ENCODE measurements at places on chromosomes 4 and X.

GRCh38 chr4:79211490-79211889, 114.4 kb downstream of the NAA11 start:
- DNase-seq, result no peak

- no peak for DNase-seq
These were observed 128.7 kb downstream of the WDFY3 start for GRCh38 chr4:84837751-84838150.

- DNase-seq, result no peak
These were observed 3.7 kb downstream of the SMS start for GRCh38 chrX:21944136-21944615.

GRCh38 chrX:125622899-125623298, 303.2 kb downstream of the TEX13C start:
- DNase-seq, result no peak

DNA sequence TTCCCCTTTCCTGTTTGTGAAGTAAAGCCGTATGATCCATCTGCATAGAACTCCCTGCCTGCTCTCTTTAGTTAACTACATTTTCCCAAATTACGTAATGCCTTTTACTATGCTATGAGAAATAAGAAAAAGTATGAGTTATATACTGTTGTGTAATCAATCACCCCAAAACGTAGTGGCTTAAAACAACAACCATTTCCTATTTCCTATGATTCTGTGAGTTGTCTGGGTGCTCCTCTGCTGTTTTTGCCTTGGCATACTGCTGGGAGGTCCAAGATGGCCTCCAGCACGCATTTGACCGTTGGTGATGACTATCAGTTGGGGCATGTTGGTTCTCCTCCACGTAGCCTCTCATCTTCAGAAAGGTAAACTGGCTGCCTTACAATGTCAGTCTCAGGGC, 39.8 kb downstream of the BBS12 start:
- DNase-seq, result no peak

DNA sequence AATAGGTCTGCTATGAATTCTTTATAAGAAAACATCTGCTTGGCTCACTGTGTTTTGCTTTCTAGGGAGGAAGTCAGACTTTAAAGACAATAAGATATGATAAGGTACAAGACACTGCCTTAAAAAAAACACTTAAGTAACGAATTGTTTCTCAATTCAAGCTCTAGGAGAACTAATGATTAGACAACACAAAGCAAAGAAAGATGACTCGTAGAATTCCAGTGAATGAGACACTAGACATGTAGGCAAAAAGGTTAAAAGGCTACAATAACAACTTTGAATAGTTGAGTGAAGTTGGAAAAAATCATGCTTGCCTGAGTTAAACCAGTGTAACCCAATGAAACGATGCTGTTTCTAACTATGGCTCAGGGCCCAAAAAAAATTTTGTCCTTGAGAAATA, 344.4 kb upstream of the ACTRT1 start:
- DNase-seq, result no peak

GRCh38 chrX:56792270-56793111, 63.4 kb downstream of the NBDY start:
- no peak for DNase-seq

DNA sequence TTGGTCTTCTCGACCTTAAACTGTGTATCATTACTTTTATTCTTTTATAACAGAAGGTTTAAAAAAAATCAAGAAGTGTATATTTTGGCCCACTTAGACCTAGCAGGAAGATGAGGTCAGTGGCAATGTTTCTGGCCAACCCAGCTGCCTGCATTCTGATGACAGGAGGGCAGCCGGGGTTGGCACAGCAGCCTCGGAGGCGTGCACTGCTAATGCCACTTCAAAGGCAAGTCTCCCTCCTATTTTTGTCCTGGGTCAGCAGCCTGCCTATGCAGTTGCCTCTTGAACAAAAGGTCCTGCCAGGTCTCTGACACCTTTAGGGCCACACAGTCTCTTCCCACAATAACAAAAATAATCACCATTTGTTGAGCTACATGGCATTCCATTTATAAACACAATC, 89.4 kb upstream of the MYOZ2 start:
- no peak for DNase-seq

DNA sequence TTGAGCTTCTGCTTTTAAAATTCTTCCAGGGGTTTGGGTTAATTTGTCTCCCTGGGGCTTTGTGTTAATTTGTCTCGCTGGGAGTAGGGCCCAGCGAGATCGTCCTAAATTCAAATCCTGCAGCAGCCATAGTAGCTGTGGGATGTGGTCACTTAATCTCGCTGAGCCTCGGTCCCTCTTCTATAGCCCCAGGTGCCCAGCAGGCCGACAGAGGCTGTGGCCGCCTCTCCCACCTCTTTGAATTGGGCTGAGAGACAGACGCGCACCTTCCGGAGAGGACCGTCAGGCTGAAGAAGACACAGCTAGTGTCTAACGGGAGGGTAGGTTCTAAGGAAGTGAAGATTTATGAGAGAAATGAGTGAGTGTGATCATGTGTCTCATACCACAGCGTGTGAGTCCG, 15.7 kb upstream of the WFS1 start:
- no peak for DNase-seq

- DNase-seq, result no peak
These were observed 35.9 kb downstream of the C4orf50 start for GRCh38 chr4:5982156-5982973.

DNA sequence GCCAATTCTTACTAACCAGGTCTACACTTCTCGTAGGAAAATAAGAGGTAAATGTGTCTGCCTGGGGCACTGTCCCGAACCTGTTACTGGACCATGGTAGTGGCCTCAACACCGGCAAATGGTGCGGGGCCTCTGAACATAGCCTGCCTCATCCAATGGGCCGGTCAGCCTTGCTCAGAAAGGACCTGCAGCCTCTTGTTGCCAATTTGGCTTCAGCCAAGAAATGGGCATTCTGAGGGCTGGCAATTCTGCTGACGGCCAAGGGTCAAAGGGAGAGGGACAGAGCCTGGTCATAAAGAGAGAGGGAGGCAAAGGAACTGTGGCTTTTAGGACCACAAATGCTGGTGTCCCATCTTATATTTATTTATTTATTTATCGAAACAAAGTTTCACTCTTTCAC, 69.5 kb upstream of the ATP6AP2 start:
- DNase-seq, result no peak

DNA sequence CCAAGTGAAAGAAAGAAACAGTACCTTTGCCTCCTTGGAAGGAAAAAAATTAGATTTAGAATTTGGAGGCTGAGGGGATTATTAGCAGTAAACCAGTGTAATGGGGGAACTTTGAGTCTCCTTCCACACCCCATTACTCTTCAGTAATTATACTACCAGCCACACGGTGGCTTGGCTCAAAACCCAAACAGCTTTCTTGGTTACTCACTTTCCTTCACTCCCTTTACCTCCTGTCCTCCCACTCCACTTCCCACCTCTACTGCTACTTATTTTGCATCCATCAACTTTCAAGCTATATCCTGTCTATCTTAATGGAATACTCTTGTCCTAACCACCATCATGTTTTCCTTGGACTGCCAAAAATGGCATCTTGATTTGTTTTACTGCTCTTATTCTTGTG, 310.6 kb upstream of the AADAT start:
- DNase-seq, result no peak

DNA sequence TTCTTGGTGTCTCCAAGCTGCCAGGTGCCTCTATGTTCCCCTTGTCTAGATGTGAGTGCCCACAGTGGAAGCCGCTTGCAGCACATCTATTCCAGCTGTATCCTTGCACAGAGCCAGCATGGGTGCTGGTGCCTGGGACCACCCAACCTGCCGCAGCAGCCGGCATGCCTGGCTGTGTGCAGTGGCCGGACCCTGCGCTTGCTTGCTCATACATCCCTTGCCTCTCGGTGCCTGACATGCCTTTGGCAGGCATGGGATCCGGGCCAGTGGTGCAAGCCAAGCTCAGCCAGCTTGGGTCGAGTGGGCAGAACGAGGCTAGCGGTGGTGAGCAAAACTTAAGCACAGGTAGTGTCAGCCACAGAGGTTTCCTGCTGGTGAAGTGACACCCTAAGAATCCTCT, 355.1 kb downstream of the TLL1 start:
- no peak for DNase-seq

GRCh38 chr4:37040816-37041215, 203.7 kb upstream of the NWD2 start:
- DNase-seq, result no peak

DNA sequence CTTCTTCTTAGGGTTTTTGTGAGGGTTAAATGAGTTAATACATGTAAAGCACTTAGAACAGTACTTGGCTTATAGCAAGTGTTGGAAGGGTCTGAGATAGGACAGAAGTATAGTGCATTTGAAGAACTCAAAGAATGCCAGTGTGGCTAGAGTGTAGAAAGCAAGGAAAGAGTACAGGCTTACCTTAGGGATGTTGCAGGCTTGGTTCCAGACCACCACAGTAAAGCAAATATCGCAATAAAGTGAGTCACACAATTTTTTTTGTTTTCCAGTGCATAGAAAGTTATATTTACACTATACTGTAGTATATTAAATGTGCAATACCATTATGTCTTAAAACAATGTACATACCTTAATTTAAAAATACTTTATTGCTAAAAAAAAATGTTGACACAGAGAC, 41.3 kb downstream of the KIF4A start:
- DNase-seq, result no peak

- no peak for DNase-seq
These were observed 35.8 kb downstream of the CPEB2 start for GRCh38 chr4:15037923-15038541.

GRCh38 chr4:100799761-100800539, 282.1 kb upstream of the EMCN start:
- no peak for DNase-seq

DNA sequence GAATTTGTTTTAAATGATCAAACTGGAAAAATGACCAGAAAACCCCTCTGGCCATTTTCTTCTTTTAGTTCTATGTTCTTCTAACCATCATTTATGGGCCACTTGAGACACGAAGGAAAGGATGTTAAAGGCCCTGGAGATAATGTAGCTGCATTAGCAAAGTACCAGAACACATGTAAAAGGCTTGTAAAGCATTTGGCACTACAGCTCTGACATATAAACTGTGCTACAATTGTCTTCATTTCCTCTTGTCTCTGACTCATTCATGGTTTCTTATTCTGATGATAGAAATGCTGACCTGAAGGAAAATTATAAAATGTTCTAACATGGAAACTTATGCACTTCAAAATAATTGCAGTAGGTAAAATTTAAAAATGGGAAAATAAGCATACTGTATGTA, 388.7 kb downstream of the FAT4 start:
- no peak for DNase-seq

- no peak for DNase-seq
These were observed 21.1 kb downstream of the PDE6B start for GRCh38 chr4:646460-646859.

DNA sequence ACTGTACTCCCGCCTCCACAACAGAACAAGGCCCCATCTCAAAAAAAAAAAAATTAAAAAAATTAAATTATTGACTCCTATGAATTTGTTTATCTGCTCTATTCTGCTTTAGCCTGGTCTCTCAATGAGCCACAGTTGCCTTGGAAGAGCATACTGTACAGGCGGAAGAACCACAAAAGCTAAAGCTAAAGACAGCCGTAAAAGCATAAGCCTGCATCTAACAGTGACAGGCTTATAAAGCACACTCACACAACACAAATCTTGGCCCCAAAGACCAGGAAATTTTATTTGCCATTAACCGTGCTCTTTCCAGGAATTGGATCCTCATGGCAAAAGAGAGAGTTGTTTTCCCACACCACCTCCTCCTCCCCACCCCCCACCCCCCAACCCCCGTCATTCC, 53.5 kb upstream of the KLF3 start:
- no peak for DNase-seq

GRCh38 chrX:23334521-23334847, 165 bp upstream of the PTCHD1 start:
- no peak for DNase-seq

- DNase-seq, result no peak
These were observed 165.9 kb downstream of the PJA1 start for GRCh38 chrX:68999356-68999755.

GRCh38 chr4:83107631-83108030, 6.9 kb downstream of the PLAC8 start:
- no peak for DNase-seq

DNA sequence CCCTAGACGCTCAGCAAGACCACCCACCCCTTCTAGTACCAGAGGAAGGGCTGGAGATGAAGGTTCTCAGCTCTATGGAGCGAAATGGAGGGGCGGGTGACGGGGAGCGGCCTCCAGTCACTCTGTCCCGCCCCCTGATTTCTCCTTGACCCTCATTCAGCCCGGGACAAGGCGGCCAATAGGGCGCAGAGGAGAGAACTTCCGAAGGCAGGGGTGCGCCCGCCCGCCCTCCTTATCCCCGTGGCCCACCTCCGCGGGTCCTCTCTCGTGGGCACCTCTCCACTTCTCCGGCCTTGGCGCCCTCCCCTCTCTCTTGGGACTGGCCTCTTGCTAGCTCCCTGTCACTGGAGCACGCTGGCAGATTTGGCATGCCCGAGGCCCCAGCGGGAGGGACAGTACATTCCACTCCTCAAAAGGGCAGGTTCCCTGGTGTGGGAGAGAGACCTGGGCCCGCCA, 1.1 kb upstream of the SEPTIN6 start:
- no peak for DNase-seq

- no peak for DNase-seq
These were observed 74.0 kb downstream of the GRIA2 start for GRCh38 chr4:157294575-157294974.

DNA sequence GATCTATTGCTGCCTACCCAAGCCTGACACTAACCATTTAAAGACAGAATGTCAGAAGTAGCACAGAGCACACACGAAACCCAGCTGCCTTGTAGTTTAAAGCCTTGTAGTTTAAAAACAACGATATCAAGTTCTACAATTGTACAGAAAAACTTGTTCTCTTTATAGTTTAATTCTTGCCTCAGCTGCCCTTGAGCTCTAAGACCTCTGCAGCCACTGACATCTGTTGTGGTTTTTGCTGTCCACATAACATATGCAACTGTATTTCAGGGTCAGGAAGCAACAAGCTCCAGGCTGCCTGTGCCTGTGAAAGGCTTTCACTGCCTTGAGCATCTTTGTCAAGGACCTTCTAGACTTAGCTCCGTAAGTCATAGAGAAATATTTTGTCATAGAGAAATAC, 227.2 kb downstream of the SPCS3 start:
- no peak for DNase-seq

DNA sequence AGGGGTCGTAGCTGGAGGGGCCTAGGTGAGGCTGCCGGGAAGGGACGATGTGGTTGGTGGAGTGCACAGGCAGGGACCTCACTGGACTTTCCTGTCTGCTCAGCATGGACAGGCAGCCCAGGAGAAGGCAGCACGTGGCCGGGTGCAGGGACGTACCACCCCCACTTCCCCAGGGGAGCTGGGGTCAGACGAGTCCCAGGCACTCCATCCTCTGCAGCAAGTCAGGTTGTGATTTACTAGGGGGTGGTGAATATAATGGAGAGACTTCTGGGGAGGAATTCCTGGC, 1.5 kb upstream of the CTBP1 start:
- DNase-seq, result no peak

DNA sequence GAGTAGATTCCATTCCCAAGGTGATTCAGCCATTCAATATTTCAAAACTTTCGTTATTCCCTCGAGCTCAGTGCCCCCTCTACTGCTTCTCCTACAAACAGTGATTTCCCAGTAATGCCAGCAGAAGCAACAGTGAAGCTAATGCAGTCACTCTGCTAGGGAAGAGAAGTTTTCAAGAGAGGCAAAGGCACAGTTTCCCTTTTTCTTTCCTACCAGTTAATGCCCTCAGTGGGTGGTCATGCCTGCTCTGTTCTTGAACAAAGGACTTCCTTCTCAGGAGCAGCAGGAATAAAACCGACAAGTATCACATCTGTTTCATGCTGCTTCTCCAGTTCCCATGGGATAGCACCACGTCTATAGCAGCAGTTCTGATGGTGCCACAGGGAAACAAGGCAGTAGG, 317.2 kb downstream of the TENM3 start:
- no peak for DNase-seq
